ENCODE measurements at places on chromosomes 3 and 15.
A peak's percentile ranks its signal among the peaks of the same experiment; 100 is the strongest.

DNA sequence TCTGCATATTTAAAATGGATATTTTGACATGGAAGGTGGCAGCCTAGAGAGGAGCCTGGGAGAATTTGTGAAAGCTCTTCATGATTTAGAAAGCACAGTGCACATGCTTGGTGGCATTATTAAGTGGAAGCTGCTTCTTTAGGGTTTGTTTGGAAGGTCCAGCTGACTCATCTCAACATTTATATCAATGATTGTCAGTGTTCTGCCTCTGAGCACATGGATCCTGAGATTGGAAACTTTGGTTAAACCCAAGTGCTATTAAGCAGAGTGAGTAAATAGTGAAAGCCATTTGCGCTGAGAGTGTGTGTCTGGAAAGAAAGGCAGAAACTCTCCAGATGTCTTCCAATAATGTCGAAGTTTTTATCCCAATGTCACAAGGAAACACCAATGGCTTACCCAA is 7.4 kb downstream of the NOX5 start:
- no peak for DNase-seq

DNA sequence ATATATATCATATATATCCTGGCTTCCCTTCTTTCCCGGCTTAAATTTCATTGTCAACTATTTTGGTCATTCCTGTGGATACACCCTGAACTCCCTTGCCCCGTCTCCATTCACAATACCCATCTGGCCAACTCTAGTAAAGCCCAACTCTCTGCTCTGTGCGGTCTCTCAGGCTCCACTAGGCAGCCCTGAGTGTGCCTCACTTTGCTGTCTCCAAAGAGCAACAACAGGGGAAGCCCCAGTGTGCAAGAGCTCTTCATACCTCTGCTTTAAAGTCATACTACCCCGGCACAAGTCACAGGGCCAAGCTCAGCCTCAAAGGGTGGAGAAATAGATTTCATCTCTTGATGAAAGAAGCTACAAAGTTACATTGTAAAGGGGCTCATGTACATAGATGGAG is 18.9 kb upstream of the FEM1B start:
- DNase-seq, result no peak

DNA sequence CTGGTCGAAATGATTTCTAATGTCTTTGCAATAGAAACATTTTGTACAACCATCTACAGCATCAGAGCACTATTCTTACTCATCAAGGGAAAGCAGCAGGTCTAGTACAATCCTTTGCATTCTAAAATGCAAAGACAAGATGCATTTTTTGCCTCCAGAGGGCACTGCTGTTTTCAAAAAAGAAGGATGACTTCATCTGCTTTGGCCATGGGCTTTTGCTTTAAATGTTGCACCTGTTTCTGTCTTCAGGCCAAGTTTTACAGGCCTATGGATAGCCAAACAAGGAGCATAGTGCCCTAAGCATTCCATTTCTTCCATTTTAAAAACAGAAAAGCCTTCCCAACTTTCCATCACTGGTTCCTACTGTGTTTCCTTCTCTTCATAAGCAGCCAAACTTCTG is 3.4 kb downstream of the PARP9 start:
- peak; percentile 91 for DNase-seq

DNA sequence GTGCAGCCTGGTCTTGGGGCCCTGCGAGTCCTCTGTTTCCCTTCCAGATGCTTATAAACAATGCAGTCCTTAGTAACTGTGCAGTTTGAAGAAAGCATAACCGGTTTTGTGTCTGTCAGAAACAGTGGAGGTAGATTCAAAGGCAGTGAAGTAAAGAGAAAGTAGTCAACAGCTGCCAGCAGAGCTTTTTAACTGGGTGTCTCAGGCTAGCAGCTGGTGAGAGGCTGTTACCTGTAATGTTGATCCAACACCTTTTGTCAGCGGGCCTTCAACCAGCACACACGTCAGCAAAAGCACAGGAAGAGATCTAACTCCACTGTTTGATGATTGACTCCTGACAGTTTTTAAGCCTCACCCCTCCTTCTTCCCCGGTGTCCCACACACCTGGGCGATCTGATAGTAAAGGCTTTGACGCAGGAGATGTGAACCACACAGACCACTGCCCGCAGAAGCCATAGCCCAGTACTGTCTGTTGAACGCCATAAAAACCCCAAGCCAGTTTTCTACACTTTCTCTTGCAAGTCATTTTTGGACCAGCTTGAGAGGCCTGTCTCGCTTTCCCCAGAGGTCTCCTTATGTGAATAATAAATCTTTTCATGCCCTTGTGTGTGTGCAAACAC is 178.0 kb downstream of the FMN1 start:
- no peak for DNase-seq

- DNase-seq, result no peak
Measured at GRCh38 chr3:78804251-78805037, 963.4 kb downstream of the ROBO1 start.

- DNase-seq, result no peak
Measured at GRCh38 chr3:186997473-186997939, 67.2 kb downstream of the ST6GAL1 start.

DNA sequence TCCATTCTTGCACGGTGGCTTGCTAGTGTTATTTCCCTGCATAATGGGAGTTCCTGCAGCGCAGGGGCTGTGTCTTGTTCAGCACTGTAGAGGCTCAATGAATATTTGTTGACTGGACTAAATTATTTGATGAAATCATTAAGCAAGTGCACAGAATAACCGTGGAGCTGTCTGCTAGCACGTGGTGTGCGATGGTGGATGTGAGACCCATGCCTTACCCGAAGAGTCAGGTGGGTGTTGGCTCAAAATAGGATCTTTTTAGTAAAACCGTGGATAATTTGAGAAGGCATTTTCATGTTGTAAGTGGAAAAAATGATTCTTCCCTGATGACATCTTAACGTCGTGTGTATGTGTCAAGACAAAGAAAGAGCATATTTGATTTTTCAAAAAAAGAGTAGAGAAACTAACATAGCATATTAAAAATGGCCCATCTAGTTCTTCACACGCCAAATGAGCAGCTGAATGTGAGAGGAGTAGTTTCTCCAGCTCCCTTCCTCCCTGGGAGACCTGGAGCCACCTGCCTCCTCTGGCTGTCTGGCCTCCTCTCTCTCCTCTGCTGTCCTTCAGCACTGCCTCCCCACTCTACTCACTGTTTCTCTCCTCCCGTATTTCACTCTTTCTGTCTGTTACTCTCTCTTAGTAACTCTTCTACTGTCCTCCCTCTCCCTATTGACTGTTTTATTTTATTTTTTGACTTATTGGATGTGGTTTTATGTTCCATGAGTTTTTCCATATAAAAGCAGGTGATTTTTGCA is 6.3 kb downstream of the FAM81A start:
- no peak for DNase-seq

DNA sequence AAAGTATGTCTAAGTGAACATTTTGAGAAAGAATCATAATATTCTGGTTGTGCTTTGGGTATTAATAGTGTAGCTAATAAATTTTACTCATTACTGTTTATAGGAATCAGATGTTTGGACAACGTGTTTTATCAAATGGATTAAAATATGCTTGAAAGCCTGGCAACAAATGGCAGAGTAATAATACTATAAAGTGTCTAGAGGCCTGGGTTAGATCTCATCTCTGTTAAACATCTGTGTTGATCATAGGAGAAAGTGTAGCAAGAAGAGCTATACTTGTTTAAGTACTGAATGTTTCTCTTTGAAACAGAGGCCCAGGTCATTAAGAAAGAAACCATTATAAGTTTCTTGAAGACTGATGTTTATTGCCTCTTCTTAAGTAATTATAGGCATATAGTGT is 30.5 kb downstream of the VPS8 start:
- DNase-seq, result no peak

GRCh38 chr15:72809329-72809728 is 25.8 kb upstream of the ADPGK start:
- no peak for DNase-seq

DNA sequence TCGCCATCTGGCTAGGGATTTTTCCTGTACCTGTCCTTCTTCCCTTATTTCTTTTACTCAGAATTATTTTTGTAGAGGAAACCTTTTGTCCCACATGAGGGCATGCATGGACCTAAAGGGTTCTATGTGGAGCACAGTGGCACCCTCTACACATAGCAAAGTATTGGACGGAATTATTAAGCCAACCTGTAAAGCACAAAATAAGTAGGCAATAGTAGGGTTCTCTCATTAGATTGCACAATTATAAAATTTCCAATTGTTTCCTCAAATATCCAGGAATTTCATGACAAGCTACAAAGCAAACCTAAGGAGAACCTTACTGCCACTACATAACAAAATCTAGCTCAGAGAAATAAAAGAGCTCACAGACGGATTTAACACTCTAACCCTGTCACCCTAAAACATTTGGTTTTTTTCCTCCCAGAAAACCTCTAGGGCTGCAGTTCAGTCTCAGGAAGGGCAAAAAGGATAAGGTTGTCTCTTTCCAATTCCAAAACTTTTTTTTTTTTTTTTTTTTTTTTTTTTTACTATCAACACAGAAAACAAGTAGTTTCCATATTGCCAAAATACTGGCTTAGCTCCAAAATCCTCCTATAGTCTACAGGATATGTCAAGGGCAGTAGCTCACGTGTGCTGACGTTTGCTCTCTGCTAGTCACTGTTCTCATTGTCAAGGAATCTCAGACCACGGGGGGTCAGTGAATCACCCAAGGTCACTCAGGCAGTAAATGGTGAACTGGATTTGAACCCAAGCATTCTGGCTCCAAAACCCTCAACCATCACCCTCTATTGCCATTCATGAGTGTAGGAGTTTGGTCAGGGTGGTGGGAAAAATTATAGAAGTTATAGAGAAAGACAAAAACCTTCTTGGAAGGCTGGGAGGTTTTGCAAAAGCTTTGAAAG is 52.3 kb downstream of the NCEH1 start:
- no peak for DNase-seq

- peak; percentile 74 for DNase-seq
Measured at GRCh38 chr15:84648539-84648938, 5.5 kb downstream of the WDR73 start.

DNA sequence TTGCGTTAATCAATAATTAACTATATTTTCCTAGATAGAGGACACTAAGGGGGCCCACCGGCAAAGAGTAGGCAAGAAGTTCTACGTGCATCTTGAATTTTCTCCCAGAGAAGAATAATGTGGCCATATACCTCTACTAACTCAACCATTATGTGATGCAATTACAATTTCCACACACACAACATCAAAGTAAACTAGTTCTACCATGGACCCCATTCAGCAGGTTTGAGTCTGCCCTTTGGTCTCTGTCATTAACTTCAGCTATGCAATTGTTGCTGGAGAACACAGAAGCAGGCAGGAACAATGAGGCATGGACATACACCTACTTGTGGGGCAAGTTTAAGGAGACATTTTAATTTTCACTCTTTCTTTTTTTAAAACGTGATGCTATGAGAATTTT is 705.9 kb downstream of the PDCD6IP start:
- no peak for DNase-seq

DNA sequence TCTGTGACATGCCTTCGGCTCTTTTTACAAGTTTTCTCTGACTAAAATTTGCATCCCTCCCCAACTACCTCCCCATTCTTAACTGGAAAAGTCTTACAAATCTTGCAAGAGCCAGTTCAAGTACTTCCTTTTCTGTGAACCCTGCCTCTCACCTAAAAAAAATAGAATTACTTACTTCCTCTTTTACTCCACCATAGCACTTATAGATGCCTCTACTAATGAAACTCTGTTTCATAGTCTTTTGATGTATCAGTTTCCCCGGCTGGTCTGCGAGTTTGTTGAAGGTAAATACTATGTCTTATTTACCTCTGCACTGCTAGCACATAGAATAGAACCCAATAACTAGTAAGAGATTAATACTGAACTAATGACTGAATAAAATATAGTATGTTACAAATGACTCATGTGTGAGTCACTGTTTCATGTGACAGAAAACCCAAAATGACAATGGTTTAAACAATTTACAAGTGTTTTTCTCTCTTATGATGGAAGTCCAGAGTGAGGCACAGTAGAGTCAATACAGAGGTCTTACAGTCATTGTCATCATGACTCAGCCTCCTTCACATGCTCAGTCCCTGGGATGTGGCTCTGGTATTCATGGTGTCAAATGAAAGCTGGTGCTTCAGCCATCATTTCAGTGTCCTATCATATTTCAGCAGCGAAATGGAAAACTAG is 393.5 kb downstream of the RSL24D1 start:
- peak; percentile 73 for DNase-seq

DNA sequence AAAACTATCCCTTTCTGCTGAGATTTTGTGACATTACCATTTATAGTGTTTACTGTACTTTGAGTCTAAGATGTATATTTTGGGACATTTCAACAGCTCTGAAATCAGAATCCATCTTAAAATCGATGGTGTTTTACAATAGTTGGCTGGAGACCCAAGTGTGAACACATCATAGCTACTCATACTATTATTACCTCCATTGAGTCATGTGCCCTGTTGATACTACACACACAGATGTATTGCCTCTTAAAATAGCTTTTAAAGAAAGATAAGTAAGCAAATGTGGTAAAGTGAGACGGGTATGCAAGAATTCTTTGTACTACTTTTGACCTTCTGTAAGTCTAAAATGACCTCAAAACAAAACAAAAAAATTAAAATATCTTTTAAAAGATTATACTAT is 6.7 kb downstream of the LMOD3 start:
- DNase-seq, result no peak

DNA sequence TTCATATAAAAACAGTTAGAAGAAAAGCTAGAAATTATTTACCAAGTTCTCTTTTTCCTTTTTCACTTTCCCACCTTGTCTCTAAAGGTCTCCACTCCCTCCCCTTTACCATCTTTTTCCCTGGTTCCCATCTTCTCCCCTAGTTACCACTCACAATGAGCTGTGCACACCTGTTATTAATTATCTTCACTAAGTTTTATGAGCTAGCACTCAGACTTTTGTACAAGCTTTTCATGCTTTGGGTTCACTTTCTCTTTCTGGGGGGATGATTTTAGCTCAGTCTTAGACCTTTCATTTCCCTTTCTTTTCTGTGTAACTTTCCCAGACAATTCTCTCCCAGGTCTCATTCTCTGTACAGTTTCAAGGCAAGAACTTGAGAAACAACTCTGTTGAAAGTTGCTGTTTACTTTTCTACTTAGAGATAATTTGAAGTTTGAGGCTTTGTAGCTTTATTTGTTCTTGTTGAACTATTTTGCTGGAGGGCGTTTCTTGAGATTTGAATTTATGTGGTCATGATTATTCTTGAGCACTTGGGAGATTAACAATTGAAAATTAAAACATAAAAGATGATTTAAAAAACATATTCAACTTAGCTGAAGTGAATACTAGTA is 24.0 kb upstream of the AADAC start:
- no peak for DNase-seq

DNA sequence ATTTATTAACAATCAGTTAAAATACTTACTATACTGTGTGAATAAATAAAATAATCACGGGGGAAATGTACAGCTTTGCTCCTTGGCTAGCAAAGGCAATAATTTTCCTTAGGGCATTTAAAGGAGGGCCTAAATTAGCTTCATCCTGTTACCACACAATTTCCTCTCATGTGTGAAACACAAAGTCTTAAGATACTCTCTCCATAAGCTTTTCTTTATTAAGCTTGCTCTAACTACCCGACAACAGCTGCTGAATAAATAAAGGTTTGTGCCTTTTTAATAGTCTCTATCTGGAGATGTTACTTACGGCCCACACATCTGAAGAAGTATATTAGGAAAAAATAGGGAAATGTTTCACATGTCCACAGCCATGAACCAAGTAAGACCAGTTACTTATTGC is 29.7 kb downstream of the ZNF106 start:
- DNase-seq, result no peak
